ENCODE measurements at places on chromosomes 16 and 17. TPM values are rescaled to one million over a fixed set of nuclear protein-coding genes. Genes with fewer than 3 reads are reported as not detected.

Gene FOXL1
- not detected for total RNA-seq

- no peak for DNase-seq
Observed at GRCh38 chr16:23575834-23576233, 18.3 kb downstream of the UBFD1 start.

Gene PPL
- total RNA-seq: not detected

GRCh38 chr16:4500272-4500671, 24.1 kb downstream of the HMOX2 start:
- DNase-seq: no peak

DNA sequence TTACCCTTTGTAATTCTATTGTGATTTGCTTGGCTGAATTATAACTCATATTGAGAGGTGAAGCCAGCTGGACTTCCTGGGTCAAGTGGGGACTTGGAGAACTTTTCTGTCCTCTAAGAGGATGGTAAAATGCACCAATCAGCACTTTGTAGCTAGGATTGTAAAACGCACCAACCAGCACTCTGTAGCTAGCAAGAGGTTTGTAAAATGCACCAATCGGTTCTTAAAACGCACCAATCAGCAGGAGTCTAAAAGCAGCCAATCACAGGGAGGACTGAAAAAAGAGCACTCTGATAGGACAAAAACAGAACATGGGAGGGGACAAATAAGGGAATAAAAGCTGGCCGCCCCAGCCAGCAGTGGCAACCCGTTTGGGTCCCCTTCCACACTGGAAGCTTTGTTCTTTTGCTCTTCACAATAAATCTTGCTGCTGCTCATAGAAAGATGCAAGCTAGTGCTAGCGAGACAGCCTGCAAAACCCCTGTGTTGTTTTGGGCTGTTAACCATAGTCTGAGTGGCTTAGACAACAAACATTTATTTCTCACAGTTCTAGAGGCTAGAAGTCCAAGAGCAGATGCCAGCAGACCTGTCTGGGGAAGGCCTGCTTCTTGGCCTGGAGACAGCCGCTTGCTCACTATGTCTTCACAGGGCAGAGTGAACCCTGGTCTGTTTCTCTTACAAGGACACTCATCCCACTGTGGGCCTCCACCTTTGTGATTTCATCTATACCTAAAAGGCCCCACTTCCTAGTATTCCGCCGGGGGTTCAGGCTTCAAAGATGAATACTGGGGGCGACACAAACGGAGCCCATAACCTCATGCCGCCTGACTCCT, 39.0 kb upstream of the CRISPLD2 start:
- no peak for DNase-seq

- DNase-seq: no peak
Observed at GRCh38 chr16:68126395-68126794, 41.2 kb downstream of the NFATC3 start.

DNA sequence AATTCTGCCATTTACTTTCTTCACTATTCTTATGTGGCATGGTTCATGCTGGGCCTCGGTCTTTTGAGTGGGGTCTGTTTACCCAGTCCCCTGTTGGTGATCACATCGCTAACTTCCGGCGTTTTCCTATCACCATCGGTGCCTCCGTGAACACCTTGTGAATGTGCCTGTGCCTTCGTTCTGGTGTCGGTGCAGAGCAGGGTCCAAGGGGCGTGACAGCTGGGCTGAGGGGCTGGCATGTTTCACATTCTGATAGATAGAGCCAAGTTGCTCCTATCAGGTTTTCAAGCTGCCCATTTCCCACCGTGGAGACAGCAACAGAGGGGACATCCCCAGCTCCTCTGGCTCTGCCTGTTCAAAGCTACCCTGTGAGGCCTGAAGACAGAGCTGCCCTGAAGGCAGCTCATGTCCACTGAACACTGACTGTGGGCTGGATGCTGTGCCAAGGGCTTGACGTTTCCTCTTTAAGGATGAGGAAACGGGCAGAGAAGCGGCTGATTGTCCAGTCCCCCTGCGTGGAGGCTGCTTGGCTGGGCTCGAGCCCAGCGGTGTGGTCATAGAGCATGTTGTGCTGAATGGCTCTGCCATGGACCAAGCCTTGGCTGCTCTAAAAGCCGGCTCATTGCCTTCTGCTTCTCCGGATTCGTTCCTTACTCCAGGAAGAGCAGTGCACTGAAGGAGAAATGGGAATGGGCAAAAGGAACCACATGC, 17.0 kb downstream of the DHODH start:
- no peak for DNase-seq

- no peak for DNase-seq
Observed at GRCh38 chr17:70552230-70552981, 383.1 kb downstream of the KCNJ2 start.

Gene ZNF750
- not detected for total RNA-seq

- no peak for DNase-seq
Observed at GRCh38 chr17:13200671-13201070, 182.8 kb upstream of the ELAC2 start.

DNA sequence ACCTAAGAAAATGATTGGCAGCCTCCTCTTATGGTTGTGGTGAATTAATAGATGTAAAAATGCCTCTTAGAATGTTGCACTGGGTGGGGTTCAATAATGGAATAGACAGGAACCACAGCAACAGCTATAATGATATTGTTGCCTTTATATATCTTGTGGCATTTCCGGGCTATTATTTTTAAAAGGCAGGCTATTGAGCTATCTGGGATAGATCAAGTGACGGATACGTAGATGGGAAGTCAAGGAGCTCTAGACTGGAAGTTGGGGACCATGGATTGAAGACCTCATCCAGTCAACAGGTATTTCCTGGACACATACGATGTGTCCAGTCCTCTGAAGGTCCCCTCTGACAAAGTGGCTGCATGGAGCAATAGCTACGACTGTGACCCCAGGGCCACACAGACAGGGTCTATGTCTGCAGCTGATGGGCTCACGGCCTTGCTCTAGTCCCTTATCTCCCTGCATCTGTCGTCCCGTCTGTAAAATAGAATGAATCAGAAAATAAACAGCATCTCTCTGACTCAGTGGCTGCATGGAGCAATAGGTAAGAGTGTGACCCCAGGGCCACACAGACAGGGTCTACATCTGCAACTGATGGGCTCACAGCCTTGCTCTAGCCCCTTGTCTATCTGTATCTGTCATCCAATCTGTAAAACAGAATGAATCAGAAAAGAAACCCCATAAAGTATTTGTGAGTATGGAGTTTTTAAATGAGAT, 117.7 kb upstream of the FOXF1 start:
- no peak for DNase-seq

- DNase-seq: no peak
Observed at GRCh38 chr17:7260651-7261378, 1.5 kb downstream of the CLDN7 start.

Gene NPB
- 0.27 TPM for total RNA-seq

Data from activated B cell treated with CpG ODN at 0.5 μM for 24 hours (primary cell).